ENCODE measurements at places on chromosomes 5 and 9.

- DNase-seq: no peak
Observed at GRCh38 chr9:116380496-116380995, 227.0 kb downstream of the PAPPA start.

- no peak for DNase-seq
Observed at GRCh38 chr5:154446195-154447088, 645 bp downstream of the SAP30L start.

DNA sequence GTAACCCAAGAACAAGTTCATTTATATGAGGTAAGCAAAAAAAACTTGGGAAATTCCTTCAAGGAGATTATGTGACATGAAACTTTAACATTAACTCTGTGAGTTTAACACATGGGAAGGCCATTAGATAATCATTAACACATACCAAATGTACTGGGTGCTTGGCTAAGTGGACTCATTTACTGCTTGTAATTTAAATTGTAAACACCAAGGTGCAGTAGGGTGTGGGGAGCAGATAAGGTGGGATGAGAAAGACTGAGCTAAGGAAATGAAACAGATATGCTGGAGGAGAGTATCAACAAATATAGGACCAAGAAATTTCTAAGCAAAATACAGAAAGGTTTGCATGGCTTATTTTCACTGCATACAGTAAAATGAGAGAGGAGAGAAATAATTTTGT lies 2384.8 kb upstream of the ACO1 start:
- DNase-seq: no peak

DNA sequence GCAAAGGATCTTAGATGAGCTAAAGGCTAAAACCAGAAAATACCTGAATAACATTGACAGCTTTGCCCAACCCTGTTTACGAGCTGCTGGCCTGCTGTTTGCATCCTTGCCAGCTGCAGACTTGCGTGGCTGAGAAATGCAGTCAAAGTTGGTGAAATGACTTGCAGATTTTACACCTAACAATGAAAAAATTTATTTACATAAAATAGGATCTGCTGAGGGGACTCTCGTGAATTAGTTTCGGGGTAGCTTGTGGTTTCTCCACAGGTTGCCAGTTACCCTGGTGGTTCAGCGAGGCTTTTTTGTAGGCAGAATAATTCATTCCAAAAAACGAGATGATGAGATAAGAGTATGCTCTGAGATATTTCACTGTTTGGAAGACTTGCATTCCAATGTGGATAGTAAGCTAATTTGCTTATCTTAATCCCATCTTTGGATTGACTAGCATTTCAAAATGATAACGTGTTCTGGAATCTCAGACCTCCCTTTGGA lies 65.7 kb upstream of the FANCC start:
- no peak for DNase-seq

DNA sequence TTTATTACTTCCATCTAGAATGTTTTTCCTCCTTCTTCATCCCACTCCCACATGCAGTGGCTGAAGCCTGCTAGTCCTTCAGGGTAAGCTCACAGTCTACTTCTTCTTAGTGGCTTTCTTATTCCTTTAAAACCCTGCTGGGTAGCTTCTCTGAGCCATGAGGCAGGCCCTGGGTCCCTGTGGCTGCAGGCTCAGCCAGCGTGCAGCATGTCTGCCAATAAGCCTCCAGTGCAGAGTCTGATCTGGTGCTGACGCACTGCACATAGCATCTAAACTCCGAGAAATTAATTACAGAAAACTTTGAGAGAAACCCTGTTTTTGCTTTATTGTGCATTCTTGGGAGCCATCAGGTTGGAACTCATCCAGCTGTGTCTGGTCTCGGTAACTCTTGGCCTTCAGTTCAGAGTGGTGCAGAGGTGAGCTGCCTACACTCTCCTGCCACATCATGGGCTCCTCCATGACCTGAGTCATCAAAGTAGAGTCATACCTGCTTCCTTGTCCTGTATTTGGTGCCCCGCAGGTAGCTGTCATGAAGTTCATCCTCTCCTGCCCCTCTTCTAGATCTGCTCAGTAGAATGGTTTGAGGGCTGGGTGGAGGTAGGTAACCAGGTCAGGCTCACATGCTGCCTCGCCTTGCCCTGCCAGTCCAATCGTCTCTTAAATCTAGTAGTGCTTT lies 339.4 kb downstream of the KDM4C start:
- DNase-seq: no peak

GRCh38 chr9:69079186-69079585 lies 43.6 kb downstream of the FXN start:
- DNase-seq: no peak

DNA sequence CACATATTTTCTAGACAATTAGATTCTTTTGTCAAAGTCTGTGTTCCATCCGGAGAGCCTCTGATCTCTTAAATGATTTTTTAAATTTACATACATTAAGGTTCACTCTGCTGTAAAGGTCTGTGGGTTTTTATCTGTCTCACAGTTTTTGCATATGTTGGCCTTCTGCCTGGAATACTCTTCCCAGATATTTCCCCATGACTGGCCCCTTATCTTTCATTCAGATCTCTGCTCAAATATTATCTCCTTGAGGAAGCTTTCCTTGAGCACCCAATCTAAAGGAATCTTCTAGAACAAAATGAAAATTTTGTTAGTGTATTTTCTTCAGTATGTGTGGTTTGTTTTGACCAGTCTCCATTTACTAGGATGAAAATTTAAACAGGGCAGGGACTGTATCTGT lies 26.3 kb downstream of the FAF2 start:
- DNase-seq: no peak

DNA sequence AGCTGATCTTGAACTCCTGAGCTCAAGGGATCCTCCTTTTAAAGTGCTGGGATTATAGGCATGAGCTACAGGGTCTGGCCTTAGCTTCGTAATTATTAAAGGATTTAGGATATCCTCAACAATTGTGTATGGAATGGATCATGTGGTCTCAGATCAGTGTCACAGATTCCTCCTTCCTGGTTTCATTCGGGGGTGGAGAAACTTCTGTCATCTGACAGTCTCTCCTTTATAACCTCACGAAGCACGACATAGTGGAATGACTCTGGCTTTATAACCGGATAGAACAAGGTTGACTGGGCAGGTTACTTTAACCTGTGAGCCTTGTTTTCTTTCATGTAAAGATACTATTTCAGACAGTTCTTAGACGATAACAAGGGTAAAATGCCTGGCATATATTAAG lies 4.4 kb upstream of the GNG10 start:
- no peak for DNase-seq

DNA sequence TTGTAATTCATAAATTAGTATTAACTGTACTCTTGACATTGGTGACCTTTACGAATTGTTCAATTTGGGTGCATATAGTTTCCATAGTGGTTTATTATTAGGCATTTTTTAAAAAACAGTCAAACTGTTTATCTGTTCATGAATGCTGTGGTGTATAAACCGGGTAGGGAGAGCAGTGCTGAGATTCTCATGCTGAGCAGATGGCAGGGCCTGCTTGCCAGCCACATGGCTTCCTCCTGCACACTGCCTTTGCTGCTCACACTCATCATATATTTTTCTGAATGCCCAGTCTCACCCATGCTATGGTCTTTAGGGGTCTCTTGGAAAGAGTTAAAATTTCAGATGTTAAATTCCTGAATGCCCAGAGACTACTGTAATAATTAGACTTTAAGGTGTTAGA lies 40.8 kb downstream of the NNT start:
- DNase-seq: no peak

GRCh38 chr5:141732417-141732816 lies 50.4 kb upstream of the ARAP3 start:
- DNase-seq: no peak

DNA sequence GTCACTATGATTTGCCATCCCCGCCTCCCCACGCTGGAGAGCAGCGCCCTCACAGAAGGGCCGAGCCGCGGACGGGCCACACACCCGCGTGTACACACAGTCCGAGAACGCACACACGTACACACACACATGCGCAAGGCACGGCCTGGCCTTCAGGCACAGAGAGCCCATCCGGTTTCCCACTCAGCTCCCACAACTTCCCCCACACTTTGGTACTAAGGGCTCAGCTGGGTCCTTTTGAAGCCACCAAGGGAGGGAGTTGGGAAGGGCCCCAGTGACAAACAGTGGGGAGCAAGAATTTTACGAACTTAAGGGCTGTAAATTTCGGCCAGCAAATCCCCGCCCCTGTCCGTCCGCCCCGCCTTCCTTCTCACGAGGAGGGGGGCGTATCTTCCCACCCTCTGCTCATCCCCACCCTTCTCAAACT lies 133.3 kb upstream of the HAND1 start:
- DNase-seq: no peak

DNA sequence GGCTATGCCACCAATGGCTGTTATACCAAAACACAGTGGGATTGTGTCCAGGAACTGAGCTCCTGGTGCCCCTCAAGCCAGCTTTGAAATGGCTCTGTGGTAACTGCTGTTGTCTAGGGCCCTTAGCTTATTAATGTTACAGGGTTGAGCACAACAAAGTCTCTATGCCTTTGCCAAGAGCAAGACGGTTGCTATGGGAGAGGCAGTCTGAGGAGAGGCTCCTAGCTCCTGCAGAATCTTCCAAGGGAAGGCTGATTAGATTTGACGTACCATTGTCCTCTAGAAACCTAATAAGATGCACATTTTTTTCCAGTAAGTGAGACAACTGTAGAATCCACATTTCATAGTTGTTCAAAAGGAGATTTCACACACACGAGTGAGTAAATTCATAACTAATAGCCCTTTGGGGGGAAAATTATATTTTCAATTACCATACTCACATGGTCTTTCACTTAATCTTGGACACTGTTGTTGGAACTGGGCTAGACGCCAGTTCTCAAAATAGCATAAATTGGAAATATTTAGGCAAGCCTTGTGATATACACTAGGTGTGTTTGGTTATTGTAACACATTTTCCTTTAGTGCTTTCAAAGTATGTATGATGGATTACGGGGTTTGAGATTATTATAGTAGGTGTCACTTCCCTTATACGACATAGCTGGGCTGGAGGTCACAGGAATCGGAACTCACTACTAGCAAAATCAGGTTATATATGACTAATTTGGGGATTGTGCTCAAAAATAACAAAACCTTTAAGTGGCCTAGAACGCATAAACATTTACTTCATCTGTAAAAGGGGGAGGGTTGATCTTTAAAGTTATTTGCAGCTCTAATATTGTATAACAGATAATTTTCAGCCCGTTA lies 186.3 kb upstream of the EGFLAM start:
- no peak for DNase-seq

DNA sequence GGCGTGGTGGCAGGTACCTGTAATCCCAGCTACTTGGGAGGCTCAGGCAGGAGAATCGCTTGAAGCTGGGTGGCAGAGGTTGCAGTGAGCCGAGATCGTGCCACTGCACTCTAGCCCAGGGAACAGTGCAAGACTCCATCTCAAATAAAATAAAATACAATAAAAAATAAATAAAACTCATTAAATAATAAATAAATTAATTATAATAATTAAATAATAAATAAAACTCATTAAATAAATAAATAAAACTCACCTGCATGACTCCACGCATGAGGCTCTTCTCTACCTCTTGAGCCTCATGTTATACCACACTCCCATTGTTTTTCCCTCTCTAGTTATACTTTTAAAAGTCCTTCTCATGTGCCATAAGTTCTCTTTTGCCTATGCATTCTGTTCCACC lies 995.4 kb downstream of the MAT2B start:
- no peak for DNase-seq

- no peak for DNase-seq
Observed at GRCh38 chr5:78373231-78373630, 12.8 kb downstream of the SCAMP1 start.

- no peak for DNase-seq
Observed at GRCh38 chr5:42061121-42061520, 136.0 kb downstream of the FBXO4 start.

DNA sequence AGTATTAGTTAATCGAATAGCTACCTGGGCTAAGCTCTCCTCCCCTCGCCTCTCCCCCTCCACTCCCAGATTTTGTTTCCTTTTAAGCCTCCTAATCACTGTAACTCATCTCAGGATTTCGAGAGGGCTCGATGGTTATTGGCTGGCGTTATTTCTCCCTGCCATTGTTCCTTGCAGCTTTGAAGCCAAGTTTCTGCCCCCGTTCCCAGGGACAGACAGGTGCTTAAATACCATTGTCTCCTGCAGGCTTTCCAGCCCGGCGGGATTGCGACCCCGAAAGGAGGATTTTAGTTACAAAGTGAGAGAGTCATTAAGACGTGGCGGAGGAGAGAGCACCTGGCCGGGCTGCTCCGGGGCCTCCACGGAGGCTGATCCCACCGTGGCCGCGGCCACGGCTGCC lies 46.2 kb downstream of the ASS1 start:
- DNase-seq: no peak
